Activated CD4-positive, alpha-beta T cell treated with anti-CD3 and anti-CD28 coated beads for 36 hours (primary cell): ENCODE measurements at places on chromosomes 11 and 22. TPM values are rescaled to one million over a fixed set of nuclear protein-coding genes. Genes with fewer than 3 reads are reported as not detected.

Gene CARNS1
- 1.5 TPM for total RNA-seq

DNA sequence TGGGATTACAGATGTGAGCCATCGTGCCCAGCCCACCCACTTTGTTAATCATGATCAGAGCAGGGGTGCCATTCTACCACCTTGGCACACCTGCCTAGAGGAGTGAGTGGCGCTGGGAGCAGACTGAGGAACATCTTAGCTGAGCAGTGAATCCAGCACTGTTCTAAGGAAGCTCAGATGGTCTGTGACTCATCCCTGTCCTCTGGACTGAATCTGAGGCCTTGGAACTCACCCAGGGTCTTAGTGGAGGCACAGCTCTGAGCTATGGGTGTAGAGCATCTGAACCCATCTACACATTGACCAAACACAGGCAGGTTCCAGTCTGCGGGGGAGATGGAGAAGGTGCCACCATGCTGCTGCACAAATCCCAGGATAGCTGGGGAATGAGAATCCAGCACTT is 14.9 kb downstream of the PGAP2 start:
- no peak for DNase-seq

- no peak for DNase-seq
Observed at GRCh38 chr22:48333816-48334735, 1493.6 kb downstream of the BRD1 start.

GRCh38 chr22:20031732-20032406 is 11.0 kb downstream of the TANGO2 start:
- DNase-seq, result peak; percentile 48

Gene PHF21B
- not detected for total RNA-seq

DNA sequence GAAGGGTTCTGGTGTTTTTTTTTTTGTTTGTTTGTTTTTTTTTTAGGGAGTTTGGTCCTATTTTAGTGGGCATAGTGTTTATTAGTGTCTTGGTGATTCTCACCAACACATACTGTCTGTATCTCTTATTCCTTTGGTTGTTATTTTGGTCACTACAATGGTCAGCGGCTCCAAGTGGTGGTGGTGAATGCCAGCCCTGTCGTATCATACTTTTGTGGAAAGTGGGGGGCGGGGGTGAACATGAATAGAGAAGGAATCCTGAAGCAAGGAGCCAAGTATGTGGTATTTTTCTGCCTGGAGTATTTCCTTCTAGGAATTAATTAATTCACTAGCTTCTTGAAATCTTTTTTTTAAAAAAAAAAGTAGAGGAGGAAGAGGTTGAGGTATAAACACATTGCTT is 79.6 kb downstream of the GRK3 start:
- DNase-seq, result no peak

- DNase-seq, result no peak
Observed at GRCh38 chr11:120566176-120566575, 54.6 kb downstream of the GRIK4 start.

Gene ARL2
- total RNA-seq, result 109 TPM

Gene NELL1
- not detected for total RNA-seq

DNA sequence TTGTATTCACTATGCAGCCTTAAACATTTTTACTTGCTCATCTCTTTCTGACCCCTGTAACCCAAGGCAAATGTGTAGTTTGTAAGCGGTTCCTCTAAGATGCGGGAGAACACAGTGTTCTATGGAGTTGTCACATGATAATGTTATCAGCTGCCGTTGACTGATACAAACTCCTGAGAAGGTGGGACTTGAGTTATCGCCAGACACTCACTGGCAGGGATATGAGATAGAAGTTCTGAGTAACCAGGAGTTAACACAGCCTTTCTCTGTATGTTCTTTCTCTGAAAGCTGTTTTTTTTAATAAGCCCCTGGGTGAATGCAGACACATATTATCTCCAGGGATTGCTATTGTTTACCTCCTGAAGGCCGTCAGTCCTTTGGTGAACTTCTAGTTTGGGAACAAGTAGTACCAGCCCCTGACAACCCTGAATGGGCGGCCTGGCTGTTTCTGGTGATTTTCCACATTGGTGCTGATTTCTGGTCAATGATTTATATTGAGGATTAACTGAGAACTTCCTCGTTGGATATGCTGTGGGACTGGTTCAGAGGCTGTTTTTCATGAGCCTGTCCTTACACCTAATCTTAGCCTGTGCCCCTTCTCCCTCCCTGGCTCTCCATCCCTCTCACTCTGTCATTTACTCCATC is 155.3 kb upstream of the RASSF10 start:
- DNase-seq, result no peak

Gene RBM4
- 122 TPM for total RNA-seq

DNA sequence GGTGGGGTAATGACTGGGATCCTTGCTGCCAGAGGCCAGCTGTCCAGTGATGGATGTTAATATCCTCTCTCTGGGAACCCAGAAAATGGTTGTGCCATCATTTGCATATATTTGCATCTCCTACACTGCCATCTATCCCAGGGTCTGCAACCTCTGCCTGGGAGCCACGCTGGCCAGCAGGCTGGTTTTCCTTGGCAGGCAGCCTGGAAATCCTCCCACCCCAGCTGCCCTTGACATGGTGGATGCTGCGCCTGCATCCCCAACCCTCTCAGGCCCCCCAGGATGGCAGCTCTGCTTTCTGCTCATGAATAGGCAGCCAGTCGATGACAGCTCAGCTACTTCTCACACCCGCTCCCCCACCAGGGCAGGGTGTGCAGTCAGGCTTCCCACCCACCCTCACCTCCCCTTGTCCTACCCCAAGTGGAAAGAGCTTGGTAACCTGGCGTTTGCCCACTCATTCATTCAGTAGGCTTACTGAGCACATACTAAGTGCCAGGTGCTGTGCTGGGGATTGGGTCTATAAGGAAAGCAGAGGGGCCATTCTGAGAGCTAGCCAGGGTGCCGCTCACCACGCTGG is 202.5 kb downstream of the TRIM29 start:
- no peak for DNase-seq

- DNase-seq, result no peak
Observed at GRCh38 chr22:32570501-32570900, 95.9 kb downstream of the FBXO7 start.

DNA sequence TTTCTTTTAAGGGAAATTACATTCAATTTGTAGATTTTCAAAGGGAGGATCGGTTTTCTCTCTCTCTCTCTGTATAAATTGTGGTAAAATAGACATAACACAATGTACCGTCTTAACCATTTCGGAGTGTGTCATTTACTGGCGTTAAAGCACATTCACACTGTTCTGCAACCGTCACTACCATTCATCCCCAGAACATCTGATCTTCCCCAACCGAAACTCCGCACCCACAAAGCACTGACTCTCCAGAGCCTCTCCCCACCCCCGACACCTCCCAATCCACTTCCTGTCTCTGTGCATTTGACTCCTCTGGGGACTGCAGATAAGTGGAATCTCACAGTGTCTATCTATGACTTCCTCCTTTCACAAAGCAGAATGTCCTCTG is 15.9 kb upstream of the GRAMD4 start:
- peak; percentile 91 for DNase-seq

Gene NUP160
- 67.1 TPM for total RNA-seq

GRCh38 chr22:19086417-19086816 is 35.8 kb downstream of the DGCR2 start:
- DNase-seq, result no peak

GRCh38 chr11:120579611-120580031 is 68.1 kb downstream of the GRIK4 start:
- no peak for DNase-seq

Gene SYTL2
- 5.2 TPM for total RNA-seq
